Stimulated activated CD8-positive, alpha-beta memory T cell treated with anti-CD3 and anti-CD28 coated beads, Interleukin-7, amount 100 ng/mL, for 1 hour (primary cell): ENCODE measurements at places on chromosomes 12 and 14.
A peak's percentile ranks its signal among the peaks of the same experiment; 100 is the strongest.

DNA sequence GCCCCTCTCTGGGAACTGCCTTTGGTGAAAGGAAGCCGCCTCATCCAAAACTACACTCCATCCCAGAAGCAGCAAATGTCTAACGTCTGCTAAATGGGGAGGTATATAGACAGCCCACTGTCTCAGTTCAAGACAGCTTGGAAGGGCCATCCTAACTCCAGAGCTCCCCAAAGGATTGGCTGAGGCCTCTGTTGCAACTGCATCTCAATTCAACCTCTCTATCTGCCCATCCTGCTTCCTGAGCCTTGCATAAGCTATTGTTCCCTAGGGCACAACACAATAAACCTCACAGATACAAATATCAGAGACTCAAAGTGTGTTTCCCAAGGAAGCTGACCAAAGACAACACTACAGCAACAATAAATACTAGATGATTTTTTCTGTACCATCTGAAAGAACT, 495.2 kb upstream of the SOX5 start:
- DNase-seq, result no peak

- peak; percentile 78 for DNase-seq
Observed at GRCh38 chr12:121795034-121795968, 1.8 kb upstream of the RHOF start.

DNA sequence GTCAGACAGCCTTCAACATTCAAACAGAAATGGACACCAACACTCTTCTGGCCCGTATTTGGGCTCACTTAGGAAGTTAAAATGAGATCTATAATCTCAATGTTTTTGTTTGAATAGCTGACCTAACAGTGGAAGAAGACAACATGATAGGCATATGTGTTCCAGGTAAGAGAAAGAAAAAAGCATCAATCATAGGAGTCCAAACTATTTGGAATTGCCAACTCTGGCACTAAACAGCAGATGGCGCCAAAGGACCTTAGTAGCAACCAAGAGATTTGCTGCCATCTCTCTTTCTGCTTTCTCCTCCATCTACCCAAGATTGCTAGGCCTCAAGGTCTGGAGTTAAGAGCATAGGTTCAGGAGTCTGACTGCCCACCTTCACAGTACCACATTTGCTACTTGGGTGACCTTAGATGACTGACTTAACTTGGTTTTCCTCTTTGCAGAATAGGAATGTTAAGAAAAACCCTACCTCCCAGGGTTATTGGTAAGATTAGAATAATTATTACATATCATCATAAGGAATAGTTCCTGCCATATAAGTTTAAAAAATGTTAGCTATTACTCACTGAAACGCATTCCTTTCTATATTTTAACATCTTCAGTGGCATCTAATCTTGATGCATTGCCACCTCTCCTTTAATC, 30.2 kb downstream of the PEX5 start:
- DNase-seq, result peak; percentile 41

GRCh38 chr12:92108651-92109050, 37.0 kb downstream of the BTG1 start:
- no peak for DNase-seq

DNA sequence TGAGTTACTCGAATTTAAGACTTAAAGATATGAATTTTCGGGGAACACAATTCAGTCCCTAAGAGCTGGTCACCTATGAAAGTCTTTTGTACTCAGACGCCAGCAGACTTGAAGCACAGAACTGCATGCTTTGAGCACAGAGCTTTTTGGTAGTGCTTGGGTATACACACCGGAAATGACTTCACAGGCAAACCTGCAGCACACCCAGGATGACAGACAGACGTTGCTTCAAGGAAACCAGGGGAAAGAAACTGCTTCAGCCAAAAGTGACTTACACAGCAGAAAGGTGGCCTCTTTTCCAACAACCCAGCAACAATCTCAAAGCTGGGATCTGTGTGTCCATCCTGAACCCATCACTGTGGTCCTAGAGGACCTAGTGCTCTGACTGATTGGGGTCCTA, 975.1 kb downstream of the AACS start:
- DNase-seq, result no peak

DNA sequence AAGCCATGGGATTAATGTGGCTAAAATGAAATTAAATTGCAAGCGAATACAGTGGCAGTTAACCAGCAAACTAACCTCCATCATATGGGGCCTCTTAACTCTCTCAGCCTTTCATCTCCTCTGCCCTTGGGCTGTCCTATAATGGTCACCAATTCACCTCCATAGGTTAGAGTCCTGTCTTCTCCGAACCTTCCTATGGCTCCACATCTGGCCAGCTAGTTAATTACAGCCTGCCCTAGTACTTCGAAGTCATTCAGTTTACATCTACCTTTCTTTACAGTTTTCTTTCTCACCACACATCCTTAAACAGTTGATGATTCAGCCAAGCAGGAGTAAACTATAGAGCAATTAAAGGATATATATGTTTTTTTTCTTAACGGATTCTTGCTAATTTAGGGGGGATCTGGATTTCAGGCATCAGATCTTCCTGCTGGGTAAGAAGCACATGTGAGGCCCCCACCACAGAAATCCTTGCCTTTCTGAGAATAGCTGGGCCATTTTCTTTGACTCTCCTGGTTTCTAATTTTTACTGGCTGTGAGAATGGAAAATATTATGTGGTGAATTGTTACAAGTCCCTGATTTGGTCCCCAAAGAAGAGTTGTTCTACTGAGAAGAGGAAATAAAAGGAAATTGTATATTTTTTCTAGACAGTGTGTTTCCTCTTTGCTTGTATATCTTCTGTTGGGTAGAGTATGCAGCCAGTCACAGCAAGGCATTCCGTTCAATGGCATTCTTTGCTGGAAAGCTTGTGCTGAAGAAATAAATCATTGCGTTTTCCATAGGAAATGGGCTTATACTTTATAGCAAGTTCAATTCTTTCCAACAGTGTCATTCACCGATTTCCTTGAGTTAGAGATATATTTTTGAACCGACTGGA, 16.7 kb downstream of the HMGA2 start:
- DNase-seq, result no peak

- DNase-seq, result no peak
Observed at GRCh38 chr12:94149781-94150239, 1.4 kb downstream of the PLXNC1 start.

DNA sequence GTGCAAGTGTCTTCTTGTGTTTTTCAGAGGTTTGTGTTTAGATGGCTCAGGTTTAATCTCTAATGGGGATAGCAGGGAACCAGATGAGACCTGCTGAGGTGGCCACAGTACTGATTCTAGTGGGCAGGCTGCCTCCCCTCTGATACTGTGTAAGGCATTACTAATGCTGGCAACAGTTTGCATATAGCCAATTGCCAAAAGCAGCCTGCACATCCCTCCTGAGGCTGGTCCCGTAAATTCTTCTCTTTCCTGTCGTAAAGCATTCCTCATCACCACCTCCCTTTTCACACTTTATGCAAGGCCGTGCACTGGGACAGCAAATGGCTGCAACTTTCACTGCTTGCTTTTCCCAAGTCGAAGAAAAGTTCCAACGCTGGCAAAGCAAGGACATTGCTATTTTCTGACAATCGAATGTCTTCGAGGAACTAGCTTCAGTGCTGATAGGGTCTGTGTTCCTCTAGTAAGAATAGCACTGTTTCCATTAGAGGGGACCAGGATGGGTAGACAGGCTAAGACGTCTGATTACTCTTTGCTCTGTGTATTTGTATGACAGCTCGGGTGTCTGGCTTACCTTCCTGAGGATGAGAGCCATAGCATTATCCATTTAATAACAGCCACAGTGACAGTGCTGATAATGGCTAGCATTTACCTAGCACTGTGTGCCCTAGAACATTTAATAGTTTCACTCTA, 178.2 kb upstream of the HIF1A start:
- no peak for DNase-seq

DNA sequence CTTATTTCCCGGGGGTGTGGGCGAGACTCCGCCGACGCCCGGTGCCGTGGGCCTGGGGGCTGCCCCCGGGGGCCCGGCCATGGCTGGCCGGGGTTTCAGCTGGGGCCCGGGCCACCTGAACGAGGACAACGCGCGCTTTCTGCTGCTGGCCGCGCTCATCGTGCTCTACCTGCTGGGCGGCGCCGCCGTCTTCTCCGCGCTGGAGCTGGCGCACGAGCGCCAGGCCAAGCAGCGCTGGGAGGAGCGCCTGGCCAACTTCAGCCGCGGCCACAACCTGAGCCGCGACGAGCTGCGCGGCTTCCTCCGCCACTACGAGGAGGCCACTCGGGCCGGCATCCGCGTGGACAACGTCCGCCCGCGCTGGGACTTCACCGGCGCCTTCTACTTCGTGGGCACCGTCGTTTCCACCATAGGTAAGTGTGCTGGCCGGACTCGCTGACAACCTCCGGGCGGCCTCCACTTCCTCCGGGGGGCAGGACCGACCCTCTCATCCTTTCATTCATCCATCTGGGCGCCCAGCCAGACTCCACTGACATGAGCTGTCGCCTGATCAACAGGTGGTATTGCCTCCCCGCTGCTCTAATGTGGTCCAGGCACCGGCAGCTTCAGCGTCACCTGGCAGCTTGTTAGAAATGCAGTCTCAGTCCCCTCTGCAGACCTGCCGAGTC, 467 bp downstream of the KCNK13 start:
- DNase-seq, result no peak

DNA sequence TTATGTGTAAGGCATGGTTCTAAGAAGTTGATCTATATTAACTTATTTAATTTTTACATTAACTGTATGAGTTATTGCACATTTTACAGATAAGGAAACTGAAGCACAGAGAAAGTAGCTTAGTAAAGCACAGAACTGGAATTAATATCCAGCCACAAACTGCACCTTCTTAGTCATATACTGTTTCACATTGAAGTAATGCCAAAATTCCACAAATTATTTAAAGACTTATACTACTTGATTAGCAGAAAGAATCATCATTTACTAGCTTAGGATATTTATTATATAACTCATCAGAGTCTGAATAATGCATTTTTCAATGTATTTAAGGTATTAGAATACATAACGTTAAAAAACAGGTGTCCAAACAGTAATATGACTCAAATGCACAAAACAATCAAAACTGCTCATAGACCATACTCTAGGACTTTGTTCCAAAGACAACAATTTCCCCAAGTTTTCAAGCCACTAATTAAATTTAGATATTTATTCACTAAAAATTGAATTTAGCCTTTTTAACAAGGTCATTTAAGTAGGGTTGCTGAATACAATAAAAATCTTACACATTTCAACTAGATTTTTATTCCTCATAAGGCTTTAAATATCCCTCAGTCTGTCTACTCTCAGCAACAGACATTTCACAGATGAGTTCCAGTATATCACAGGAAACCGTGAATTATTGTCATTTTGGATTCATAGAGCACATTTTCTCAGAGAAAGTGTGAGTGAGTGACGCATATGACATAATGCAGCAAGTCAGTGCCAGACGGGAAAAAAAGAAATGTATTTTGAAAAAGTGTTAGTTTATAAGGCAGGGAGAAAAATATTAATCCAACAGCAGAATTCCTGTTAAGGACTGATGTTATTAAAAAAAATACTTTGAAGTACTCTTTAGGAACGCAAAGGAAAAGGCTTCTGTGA, 782.5 kb downstream of the TMTC2 start:
- no peak for DNase-seq

DNA sequence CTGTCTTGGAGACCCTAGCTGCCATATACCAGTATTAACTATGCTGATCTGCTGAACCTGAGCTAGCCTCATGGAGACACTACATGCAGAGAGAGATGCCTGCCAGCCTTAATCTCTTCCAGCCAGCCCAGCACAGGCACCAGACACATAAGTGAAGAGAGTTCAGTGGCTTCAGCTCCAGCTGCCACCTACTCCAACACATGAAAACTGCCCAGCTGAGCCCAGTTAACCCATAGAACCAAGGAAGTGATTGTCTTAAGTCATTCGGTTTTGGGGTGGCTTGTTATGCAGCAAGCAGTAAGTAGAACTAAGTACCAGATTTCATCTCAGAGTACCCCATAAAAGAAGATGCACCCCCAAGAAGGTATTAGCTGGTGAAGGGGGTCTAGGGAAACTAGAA, 7.6 kb downstream of the SERPINA11 start:
- DNase-seq, result no peak

- DNase-seq, result no peak
Observed at GRCh38 chr12:16636435-16637055, 30.6 kb upstream of the LMO3 start.

GRCh38 chr14:77980475-77981321, 180.8 kb downstream of the ADCK1 start:
- no peak for DNase-seq

DNA sequence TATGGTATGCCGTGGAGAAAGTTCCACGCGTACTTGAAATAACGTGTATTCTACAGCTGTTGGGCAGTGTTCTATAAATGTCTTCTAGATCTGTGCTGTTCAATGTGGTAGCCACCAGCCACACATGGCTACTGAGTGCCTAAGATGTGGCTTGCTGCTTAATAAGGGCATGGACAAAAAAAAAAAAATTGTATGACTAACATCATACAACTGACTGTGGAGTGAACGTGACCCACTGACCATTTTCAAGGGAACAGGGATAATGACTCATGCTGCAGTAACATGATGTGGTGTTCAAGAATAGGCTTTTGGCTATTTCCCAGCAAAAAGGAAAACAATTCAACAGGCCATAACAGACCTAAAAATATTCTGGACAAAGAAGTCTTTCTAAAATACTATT, 13.0 kb downstream of the ATG14 start:
- no peak for DNase-seq

GRCh38 chr12:74889563-74890236, 319.9 kb downstream of the KCNC2 start:
- DNase-seq, result no peak

- no peak for DNase-seq
Observed at GRCh38 chr14:28731358-28731757, 35.2 kb upstream of the FOXG1 start.

- no peak for DNase-seq
Observed at GRCh38 chr12:6771091-6771495, 1.2 kb upstream of the LAG3 start.

DNA sequence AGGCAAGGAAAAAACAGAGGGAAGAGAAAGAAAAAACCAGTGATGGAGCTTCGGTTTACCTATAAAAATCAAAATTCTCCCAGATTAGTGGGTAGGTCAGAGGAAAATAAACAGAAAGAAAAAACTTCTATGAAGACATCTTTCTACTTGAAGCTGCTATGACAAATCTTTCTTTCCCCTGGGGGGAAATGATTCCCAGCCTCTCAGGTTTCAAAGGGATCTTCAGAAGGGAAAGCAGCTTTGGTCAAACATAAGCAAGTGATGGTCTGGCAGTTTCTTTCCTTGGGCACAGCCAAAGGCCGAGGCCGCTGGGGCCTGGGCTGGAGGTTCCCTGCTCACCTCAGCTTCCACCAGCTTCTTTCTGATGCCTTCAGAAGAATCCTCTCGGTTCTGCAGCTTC, 104.5 kb downstream of the PRKAB1 start:
- no peak for DNase-seq

- no peak for DNase-seq
Observed at GRCh38 chr12:116140529-116140928, 137.0 kb downstream of the MED13L start.
